ENCODE measurements at places on chromosomes 3 and 15.

DNA sequence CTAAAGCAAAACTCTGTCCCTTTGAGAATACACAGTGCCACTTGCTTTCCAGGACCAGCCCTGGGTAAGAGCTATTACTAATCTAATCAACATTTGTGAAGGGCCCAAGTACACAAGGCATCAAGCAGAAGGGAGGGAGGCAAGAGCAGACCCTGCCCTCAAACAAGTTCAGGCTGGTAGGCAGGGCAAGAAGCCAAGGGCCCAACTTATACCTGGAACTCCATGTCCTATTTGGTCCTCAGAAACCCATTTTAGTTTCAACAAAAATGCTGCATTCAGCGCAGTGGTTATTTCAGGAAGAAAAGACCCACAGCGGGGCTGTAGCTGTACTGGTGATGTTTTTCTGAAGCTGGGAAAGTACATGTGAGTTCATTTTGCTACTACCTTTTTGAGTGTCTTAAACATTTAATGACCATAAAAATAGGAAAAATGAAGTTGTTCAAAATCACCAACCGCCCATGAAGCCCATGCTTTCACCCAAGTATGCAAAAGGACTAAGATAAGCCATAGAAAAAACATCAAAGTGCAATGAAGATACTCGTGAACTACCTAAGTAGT is 2.8 kb downstream of the RPS17 start:
- no peak for DNase-seq

- DNase-seq, result no peak
Measured at GRCh38 chr3:51510996-51511395, 11.2 kb upstream of the DCAF1 start.

DNA sequence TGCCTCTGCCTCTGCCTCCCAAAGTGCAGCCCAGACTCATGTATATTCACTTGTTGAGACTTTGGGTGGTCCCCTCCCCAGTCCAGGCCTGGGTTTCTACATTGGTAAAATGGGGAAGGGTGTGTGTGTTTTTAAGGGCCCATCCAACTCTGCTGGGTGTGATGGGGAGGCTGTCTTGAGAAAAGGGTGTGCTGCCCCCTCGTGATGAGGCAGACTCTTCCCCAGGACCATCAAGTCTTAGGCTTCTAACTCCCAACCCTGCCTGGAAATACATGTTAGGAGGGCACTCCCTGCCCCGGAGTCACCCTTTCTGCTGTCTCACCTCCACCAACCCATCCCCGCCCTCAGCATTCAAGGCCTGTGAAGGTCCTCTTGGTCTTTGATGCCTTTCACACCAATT is 4.4 kb upstream of the PTPN23 start:
- DNase-seq, result no peak

DNA sequence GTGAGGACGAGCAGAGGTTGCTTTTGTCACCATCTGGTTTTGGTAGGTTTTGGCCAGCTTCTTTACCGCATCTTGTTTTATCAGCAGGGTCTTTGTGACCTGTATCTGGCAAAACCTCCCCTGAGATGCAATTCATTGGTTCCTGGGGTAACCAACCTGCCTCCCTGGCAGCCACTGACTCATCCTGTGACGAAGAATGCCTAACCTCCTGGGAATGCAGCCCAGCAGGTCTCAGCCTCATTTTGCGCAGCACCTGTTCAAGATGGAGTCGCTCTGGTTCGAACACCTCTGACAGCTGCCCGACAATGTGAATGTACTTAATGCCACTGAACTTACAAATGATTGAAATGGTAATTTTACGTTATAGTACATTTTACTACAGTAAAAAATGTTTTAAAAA is 6.8 kb upstream of the ADAMTS17 start:
- DNase-seq, result no peak

GRCh38 chr15:56176996-56177395 is 66.7 kb downstream of the RFX7 start:
- DNase-seq, result no peak
